ENCODE measurements at places on chromosomes 7 and 10.

- no peak for DNase-seq
These were observed 79.2 kb downstream of the C7orf25 start for GRCh38 chr7:42832667-42833066.

DNA sequence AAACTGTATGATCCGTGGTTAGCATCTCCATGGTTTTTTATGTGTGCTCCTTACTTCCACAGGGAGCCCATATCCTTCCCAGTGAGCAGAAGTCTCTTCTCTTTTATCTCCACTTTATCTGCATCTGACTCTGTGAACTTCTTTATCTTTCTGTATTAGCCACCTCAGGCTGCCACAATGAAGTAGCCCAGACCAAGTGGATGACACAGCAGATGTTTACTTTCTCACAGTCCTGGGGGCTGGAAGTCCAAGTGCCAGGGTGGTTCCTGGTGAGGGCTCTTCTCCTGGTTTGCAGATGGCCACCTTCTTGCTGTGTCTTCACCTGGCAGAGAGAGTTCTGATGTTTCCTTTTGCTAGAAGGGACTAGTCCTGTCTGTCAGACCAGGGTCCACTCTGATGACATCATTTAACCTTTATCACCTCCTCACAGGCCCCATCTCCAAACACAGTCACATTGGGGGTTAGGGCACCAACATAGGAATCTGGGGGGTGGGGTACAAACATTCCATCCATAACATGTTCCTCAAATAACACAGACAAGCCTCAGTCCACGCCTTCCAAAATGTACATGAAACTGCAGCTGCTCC is 108.5 kb upstream of the RNF32 start:
- no peak for DNase-seq

- DNase-seq: no peak
These were observed 425.7 kb upstream of the NFE2L3 start for GRCh38 chr7:25726170-25726780.

DNA sequence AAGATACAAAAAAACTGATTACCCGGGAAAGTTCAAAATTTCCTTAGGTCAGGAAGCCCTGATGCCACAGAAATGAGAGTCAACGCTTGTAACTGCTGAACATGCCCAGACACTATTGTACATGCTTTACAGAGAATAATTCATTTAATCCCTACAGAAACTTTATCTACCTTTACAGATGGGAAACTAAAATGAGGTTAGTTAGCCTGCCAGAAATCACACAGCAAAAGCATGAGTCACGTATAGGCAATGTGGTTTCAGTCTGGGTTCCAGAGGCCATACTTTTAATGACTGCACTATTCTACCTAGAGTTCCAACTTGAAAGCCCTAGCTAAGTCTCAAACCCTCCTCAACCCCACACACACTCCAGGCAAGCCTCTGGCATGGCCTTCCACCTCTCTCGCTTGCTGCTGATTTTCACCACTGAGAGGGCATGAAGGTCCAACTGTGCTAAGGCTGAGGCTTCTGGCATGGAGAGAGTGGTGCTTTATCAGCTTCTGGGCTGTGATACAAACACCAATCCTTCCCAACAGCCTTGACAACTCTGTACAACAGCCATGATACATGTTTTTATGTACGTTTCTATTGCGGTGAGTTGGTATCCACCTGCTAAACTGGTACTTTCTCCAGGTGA is 1011.2 kb upstream of the GHITM start:
- DNase-seq: no peak
